ENCODE measurements at places on chromosomes 4 and X.

DNA sequence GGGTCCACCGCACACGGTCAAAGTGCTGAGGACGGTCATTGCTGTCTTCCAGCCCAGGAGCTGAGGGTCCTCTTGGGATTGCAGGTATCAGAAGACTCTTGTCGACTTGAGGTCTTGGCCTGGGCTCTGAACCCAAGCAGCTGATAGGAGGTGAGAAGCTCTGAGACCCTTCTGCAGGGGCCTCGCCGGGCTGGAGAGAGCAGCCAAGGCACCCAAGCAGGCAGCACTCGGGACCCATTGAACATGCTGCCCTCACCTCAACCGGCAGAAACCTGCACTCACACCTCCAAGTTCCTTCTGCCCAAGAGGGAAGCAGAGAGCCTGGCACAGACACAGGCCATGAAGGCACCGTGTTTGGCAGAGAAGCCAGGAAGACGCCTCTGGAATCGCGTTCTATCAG, 34.1 kb downstream of the PDHA1 start:
- DNase-seq = no peak

DNA sequence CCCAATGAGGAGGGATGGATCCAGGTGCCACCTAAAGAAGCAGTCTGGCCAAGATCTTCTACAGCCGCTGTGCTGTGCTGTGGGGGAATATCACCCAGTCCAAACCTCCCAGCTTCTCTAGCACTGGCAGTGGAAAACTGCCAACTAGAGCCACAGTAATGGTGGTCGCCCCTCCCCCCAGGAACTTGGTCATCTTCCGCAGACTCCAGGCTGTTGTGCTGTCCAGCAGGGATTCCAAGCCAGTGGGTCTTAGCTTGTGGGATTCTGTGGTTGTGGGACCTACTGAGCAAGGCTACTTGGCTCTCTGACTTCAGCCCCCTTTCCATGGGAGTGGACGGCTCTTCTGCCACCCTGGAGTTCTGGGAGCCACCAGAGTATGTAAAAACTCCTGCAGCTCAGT, 18.2 kb downstream of the GPRASP1 start:
- no peak for DNase-seq

- DNase-seq = no peak
These were observed 19.9 kb upstream of the GPR173 start for GRCh38 chrX:53028678-53029077.

GRCh38 chrX:1464041-1464970, 11.6 kb upstream of the ASMTL start:
- DNase-seq = no peak

DNA sequence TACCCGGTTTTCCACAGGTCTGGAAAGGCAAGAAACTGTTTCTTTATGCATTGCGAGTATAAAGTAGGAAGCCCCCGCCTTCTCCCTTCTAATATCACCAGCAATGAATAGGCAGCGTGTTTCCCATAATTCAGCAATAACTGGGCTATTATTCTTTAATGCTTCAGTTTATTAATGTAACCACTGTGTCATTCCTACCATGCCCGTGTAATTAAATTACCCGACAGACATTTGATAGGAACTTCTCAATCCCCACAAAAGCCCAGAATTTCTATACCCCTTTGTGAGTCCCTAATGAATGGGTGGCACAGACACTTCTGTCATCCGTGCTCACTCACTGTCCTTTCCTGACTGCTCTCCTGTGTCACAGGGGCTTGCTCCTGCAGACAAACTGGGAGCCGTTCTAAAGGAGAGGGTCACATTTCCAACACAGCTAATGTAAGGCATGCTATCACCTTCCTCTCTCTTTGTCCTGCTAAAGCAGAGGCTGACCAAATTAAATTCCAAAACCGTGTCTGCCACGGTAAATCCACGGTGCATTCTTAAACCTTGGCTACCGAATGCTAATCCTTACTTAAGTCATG, 108.5 kb upstream of the MID1 start:
- DNase-seq = no peak

- DNase-seq = no peak
These were observed 28.1 kb downstream of the FBXO8 start for GRCh38 chr4:174255374-174255773.

- DNase-seq = no peak
These were observed 141.0 kb downstream of the TSPAN5 start for GRCh38 chr4:98517218-98518021.

GRCh38 chrX:110755061-110755460, 40.6 kb downstream of the CHRDL1 start:
- no peak for DNase-seq

DNA sequence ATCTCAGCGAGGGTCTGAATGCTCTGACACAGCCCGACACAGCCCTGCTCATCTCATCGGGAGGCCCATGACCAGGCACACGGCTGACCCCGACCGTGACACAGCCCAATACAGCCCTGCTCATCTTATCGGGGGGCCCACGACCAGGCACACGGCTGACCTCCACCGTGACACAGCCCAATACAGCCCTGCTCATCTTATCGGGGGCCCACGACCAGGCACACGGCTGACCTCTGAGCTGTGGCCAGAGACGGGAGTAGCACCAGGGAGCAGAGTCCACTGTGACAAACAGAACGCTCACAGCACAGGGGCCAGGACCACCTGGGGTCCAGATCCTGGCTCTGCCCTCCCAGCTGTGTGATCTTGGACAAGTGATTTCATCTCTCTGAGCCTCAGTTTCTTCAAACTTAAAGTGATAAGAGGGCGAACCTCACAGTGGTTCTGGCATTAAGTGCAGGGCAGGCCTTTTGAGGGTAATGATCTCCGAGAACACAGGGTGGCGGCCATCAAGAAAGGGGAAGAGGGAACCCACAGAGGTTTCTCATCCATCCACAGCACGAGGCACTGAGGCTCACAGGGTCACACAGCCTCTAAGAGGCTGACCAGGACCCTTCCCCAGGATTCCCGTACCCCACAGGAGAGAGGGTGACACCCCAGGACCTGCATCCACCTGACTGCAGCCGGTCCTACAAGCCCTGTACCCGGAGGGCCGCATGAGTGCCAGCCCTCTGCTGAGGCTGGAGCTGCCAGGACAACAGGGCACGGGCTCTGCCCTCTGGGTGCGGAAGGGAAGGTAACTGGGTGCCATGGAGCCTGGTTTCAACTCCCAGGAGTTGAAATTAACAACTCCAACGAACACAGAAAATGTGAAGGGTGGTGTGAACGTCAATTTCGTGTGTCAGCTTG, 60.1 kb downstream of the WFS1 start:
- DNase-seq = no peak

GRCh38 chr4:112110059-112110425, 35.2 kb upstream of the FAM241A start:
- DNase-seq = no peak

DNA sequence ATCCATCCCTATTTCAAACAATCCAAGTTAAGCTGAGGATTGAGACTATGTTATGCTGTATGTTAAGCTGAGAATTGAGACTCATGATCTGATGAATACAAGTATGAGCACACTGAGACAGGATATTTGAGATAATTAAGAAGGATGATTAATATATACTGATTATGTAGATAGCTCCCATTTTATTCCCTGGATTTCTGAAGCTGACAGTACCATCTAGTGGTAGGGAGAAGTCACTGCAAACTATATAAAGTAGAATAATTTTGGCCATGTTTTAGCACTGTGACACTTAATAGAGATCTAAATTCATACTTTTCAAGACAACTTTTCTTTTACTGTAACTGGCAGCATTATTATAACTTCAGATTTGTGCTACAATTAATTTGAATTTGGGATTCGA, 63.8 kb upstream of the HPRT1 start:
- DNase-seq = peak; percentile 14

GRCh38 chr4:96352051-96352517, 512.2 kb downstream of the PDHA2 start:
- DNase-seq = peak; percentile 2

GRCh38 chr4:159776961-159777360, 674.1 kb downstream of the RAPGEF2 start:
- no peak for DNase-seq

DNA sequence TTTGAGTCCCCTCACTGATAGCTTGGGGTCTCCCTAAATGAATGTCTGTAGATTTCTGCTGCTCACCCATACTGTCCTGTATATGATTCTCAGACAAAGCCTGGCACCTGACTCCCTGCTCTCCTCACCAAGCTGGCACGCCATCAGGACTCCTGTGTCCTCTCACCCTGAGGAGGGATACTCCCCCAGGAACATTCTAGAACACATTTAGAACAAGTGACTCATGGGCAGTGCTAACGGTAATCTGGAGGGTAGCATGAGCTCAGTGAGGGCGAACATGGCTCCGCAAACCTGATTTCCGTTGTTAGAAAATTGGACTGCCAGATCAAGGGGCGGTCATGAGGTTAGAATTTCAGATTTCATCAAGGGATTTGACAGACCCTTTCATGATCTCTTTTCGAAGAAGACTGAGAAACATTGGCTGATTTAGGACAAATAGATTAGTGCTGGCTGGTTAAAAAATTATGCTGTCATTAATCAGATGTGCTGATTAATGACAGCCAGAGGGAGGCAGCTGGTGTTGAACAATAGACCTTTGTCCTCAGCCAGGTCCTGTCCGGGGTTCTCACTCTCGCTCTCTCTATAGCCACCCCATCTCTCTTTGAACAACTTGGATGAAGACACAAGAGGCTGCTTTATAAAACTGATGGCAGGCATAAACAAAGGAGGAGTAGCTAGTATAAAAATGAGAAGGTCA, 244.3 kb downstream of the PTTG2 start:
- no peak for DNase-seq

GRCh38 chr4:23323436-23323835, 566.4 kb downstream of the PPARGC1A start:
- no peak for DNase-seq

GRCh38 chrX:78710171-78710570, 37.3 kb upstream of the LPAR4 start:
- DNase-seq = no peak

- peak; percentile 63 for DNase-seq
These were observed 196.2 kb downstream of the SNCA start for GRCh38 chr4:89640620-89641366.

GRCh38 chr4:3313556-3314228, 20.9 kb downstream of the RGS12 start:
- no peak for DNase-seq

DNA sequence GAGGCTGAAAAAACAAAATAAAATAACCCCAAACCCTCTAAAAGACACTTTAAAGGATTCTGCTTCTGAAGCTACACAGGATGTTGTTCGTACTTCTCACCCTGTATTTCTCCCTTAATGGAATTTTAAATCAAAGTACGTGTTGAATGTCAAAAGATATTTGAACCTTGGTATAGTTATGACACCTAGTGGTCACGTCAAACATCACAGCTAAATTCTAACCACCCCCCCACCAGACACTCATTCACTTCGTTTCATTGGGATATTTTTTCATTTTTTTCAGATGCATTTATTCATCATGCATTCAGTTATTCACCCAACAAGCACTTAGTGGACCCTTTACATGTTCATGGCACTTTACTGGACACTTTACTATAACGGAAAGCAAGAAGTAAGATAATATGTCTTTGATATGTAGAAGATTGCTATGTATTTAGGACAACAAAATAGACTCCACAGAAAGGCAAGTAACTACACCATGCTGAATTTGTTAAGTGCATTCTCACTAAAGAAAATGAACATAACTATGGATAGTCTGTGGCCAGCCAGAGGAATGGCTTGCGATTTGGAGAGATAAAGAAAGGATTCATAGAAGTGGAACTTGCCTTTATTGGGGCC, 62.5 kb upstream of the GPR174 start:
- DNase-seq = peak; percentile 4

- DNase-seq = peak; percentile 92
These were observed 65.0 kb upstream of the IL15 start for GRCh38 chr4:141571362-141571761.

DNA sequence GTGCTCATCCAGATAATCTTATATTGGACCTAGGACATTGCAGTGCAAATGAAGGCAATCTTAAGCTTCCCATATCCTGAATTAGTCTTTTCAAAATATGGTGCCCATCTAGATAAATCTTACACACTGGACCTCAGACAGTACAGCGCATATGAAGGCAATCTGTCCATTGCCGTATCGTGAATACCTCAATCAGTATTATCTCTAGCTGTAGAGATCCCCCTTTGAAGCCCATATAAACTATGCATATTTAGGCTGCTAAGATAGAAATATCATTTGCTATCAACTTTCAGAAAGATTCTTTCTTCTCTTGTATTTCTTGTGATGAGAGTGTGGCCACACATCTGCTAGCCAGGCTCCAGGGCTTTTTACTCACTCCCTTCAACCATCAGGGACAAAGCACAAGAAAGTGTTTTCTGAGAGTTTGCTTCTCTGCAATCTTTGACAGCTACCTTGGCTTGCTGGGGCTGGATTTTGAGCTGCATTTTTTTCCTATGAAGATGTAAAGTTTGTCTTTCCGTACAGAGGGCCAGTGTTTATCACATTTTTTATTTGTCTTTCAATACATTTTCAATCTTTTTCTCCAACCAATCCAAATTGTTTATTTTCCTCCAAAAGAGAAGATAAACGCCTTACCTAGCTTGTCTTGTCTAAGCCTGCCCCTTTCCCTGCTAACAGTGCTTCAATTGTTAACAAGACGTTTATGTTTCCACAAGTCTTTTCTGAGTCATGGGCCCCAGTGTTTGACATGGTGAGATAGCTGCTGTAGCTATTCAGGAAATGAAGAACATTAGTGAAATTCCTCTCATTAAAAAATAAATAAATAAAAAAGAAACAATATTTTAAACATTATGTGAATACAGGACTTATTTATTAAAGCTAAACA, 57.6 kb upstream of the FAT1 start:
- DNase-seq = peak; percentile 6

DNA sequence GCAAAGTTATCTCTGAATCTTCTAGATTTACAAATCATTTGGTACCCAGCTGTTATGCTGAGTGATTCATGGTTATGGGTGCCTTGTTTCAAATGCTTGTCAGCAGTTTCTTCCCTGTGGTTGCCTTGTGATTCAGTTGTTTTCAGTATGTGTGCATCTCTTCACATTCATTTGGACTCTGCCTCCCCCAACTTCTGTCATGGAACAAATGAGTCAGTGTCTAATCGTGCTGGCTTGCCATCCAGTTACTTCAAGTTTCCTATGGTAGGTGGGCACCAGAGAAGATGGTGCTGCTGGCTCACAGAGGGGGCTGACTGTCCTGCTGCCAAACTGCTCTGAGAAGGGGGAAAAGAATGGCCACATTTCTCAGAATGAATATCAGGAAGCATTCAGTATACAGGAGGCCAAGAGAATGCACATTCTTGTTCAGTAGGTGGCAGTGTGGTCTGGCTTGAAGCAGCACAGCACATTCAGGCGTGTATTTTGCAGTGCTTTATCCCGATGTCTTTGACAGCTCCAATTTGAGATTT, 260.9 kb downstream of the GLUD2 start:
- DNase-seq = peak; percentile 4

DNA sequence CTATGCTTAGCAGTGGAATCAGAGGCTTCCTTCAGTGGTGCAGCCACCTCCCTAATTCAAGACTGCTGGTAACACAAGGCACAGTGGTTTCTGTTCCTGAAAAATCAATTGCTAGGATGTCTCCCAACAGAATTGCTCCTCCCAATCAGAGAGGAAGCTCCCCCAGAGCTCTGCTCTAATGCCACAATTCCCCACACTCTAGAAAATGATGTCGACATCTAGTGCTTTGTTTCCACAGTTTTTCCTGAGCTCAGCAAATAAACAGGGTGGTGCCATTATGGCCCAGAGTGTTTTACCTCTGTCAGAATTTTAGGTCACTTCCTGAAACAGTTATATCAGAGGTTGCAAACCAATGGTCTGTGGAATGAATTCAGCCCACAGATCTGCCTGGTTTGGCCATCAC, 24.7 kb downstream of the TAB3 start:
- no peak for DNase-seq

Measured in A549 (cell line).